ENCODE measurements at places on chromosomes 11 and 22. TPM values are rescaled to one million over a fixed set of nuclear protein-coding genes. Genes with fewer than 3 reads are reported as not detected.

RAG2 gene
- polyA plus RNA-seq = 1.00 TPM

C11orf42 gene
- polyA plus RNA-seq = 0.86 TPM

KRTAP5-8 gene
- 0.73 TPM for polyA plus RNA-seq

CXCR5 gene
- polyA plus RNA-seq = not detected

CCDC81 gene
- 2.1 TPM for polyA plus RNA-seq

GAL gene
- polyA plus RNA-seq = 0.42 TPM

TRIM48 gene
- polyA plus RNA-seq = not detected

LZTR1 gene
- 44.7 TPM for polyA plus RNA-seq

LRRN4CL gene
- 1.5 TPM for polyA plus RNA-seq

GAS2L1 gene
- polyA plus RNA-seq = 9.3 TPM

SPON1 gene
- 73.8 TPM for polyA plus RNA-seq

C11orf97 gene
- not detected for polyA plus RNA-seq

ELF5 gene
- 103 TPM for polyA plus RNA-seq

TMX2 gene
- 130 TPM for polyA plus RNA-seq

SPDYC gene
- not detected for polyA plus RNA-seq

CRYAB gene
- 51.4 TPM for polyA plus RNA-seq

DDB1 gene
- polyA plus RNA-seq = 200 TPM

RTN4R gene
- polyA plus RNA-seq = 6.2 TPM

OR5B21 gene
- not detected for polyA plus RNA-seq

ENDOD1 gene
- 18.8 TPM for polyA plus RNA-seq

APOBEC3A gene
- polyA plus RNA-seq = not detected

FADS2 gene
- polyA plus RNA-seq = 96.3 TPM

SCN4B gene
- polyA plus RNA-seq = 1.2 TPM

CCDC116 gene
- 0.53 TPM for polyA plus RNA-seq

RRAS2 gene
- polyA plus RNA-seq = 64.9 TPM

SCN3B gene
- polyA plus RNA-seq = 1.5 TPM

LRRC32 gene
- 68.1 TPM for polyA plus RNA-seq

PRR33 gene
- polyA plus RNA-seq = 0.23 TPM

GLYATL1 gene
- polyA plus RNA-seq = 181 TPM

FANCF gene
- polyA plus RNA-seq = 21.3 TPM

Measured in right renal pelvis (tissue), 4 donors.